ENCODE measurements at places on chromosomes 3 and 15.

GRCh38 chr3:30044515-30044914 lies 561.9 kb upstream of the TGFBR2 start:
- no peak for DNase-seq

DNA sequence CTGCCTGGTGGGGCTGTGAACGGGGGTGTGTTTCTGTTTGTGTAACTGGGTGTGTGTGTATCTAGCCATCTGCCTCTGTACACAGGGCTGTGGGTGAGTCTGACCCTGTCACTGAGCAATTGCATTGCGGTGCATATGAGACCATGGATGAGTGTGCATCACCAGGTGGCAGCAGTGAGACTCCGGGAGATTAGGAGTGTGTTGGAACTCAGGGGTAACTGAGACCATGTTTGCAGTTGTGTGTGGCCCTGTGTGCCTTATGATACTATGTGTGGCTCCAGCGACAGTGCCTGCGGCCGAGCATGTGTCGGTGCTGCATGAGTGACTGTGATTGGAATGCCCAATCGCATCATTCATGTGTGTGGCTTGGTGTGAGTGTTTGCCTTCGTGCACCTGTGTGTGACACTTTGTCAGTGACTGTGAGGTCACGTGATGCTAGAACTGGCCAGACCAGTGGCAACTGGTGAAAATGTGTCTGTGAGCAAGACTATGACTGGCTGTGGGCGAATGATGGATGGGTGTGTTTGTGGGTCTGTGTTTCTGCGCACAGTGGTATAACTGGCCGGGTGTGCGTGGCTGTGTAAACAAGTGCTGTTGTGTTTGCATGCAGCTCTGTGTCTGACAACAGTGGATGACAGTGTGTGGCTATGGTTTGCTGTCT lies 14.0 kb downstream of the VILL start:
- DNase-seq, result peak; percentile 81

DNA sequence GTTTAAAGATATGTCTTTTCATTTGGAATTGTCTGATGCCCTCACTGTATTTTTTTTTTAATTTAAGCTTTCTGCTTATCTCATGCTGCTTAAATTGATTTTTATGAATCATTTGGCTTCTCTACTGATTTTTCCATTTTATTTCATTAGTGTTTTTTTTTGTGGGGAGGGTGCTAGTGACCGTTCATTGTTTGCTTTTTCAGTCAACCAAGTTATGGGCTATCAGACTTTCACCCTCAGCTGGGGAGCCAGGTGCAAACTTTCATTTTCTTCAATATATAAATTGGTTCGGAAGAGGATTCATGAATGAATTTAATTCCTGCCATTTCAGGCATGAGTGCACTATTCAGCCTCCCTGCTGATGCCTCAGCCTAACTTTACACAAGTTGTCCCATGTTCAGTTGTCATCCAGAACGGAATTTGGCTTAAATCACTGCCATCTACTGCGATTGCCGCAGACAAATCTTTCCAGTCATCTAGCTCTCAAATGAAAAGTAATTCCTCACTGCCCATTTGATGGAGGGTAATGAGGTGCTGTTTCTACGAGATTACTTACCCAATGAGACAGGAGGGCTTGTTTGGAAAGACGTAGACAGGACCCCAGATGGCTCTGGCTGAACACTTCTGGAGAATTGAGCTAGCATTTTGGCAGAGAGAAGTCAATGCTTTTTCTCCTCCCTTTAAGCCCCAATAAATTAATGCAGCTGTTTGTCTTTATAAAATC lies 89.9 kb upstream of the RORA start:
- DNase-seq, result no peak

GRCh38 chr3:43723121-43723734 lies 32.5 kb downstream of the ABHD5 start:
- no peak for DNase-seq

- no peak for DNase-seq
Observed at GRCh38 chr3:32326795-32327194, 64.9 kb upstream of the CMTM7 start.

DNA sequence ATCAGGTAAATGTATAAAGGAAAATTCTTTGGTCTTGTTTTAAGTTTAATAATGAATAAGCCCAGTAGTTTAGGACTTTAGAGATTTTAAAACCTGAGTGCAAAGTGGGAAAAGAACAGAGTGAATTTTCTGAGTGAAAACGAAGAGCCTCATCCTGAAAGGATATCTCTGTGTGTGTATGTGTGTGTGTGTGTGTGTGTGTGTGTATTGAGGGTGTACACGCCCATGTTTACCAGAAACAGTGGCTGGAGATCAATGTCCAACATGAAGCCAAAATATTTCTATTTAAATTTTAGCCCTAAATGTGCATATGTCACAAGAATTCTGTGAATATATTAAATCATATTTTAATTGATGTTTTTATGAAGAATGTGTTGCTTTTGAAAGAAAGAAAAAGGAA lies 549.9 kb downstream of the CADM2 start:
- no peak for DNase-seq

- DNase-seq, result no peak
Observed at GRCh38 chr15:80188251-80188650, 35.5 kb downstream of the FAH start.

- no peak for DNase-seq
Observed at GRCh38 chr15:79849789-79850188, 47.0 kb downstream of the MTHFS start.

DNA sequence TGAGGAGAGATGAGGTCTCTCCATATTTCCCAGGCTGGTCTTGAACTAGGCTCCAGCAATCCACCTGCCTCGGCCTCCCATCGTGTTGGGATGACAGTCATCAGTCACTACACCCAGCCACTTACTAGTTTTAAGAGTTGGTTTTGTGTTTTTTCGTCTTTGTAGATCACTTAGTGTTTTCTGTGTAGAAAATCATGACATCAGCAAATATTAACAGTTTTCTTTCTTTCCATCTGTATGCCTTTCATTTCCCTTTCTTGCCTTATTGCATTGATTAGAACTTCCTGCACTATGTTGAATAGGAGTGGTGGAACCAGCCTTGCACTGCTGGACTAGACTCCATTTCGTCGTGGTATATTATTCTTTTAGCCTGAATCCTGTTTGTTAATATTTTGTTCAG lies 415.5 kb downstream of the FHIT start:
- DNase-seq, result no peak

DNA sequence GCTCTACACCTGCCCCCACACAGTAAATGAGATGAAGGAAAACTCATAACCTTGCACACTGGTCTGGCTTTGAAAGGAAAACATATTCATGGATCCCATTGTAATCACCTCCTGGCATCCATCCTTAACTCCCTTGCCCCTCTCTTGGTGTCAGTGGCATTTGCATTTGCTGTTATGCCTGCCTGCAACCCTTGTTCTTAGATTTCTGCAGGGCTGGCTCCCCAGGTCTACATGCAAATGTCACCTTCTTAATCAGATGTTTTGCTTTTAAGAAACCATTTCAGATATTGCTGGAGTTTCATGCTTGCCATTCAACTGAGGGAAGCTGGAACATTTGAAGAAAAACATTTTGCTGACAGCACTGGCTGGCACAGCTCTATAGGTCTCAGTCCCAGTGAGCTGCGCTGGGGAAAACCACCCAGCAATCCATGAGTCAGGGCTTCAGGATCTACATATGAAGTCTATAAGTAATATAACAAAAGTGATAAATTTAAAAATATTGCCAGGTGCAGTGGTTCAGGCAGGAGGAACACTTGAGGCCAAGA lies 19.1 kb downstream of the LRRC2 start:
- no peak for DNase-seq

DNA sequence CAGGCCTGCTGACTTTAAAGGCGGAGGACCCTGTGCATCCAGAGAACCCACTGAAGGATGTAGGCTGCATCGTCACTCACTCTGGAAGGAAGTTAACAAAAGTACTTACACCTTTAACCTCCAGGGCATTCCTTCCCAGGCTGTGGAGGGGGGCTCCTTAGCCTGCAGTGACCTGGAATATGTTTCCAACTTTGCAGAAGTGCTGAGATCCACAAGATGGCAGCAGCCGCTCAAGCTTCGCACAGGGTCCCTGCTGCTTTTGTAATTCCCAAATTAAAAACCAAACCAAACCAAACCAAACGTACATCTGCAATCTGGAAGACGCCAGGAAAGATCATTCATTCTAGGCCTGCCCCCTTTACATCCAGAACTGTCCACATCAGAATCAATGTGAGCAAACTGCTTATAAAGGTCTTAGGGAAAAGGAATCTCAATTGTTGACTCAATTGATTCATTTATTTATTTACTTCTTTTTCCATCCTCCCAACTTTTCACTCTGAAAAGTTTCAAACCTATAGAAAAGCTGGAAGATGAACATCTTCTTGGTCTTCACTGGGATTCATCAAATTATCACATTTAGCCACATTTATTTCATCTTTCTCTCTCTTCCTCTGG lies 70.5 kb upstream of the KLHL25 start:
- no peak for DNase-seq

- no peak for DNase-seq
Observed at GRCh38 chr15:62853841-62854225, 188.7 kb upstream of the TPM1 start.

DNA sequence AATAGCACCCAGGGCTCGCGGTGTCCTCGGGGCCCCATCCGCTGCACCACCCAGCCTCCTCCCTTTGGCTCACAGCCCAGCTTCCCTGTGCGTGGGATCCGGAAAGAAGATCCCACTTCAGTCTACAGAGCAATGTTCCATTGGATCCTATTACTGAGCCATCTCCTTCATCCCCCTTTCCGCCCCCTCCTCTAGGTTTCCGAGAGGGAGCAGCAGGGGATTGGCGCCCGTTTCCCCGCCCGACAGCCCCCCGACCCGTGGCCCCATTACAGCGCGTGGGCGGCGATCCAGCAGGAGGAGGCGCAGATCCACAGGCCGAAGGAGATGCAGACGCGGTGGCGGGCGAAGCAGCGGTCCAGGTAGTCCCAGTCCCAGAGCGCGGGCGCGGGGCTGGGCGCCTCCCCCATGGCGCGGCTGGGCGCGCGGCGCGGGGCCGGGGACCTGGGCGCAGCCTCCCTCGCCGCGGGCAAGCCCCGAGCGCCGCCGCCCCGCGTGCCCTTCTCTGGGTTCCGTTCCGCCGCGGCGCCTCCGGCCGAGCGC lies 340 bp downstream of the TMEM44 start:
- peak; percentile 55 for DNase-seq

GRCh38 chr3:89171687-89172545 lies 64.5 kb downstream of the EPHA3 start:
- no peak for DNase-seq

- peak; percentile 10 for DNase-seq
Observed at GRCh38 chr3:193970773-193971206, 165.2 kb upstream of the HES1 start.

DNA sequence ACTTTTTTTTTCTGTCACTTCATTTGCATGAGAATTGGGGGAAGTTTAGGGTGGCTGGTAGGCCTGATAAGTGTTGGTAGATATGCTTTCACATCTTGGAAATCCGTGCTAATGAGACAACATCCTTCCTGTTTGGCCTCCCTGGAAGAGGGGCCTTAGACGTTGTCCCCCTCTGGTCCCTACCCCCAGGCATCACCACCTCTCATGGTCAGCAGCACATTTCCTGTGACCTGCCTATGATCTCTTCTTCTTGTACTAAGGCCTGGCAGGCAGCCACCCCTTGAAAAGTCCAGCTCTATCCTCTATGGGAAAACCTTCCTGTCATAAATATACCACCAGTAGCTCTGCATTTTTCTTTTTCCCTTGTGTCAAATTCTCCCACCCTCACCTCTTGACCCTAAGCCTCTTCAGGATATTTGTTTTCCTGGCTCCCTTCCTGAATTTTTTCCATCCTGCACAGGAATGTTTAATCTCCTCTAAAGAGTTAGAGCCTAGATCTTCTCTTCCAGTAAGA lies 107.8 kb downstream of the SNRK start:
- no peak for DNase-seq

DNA sequence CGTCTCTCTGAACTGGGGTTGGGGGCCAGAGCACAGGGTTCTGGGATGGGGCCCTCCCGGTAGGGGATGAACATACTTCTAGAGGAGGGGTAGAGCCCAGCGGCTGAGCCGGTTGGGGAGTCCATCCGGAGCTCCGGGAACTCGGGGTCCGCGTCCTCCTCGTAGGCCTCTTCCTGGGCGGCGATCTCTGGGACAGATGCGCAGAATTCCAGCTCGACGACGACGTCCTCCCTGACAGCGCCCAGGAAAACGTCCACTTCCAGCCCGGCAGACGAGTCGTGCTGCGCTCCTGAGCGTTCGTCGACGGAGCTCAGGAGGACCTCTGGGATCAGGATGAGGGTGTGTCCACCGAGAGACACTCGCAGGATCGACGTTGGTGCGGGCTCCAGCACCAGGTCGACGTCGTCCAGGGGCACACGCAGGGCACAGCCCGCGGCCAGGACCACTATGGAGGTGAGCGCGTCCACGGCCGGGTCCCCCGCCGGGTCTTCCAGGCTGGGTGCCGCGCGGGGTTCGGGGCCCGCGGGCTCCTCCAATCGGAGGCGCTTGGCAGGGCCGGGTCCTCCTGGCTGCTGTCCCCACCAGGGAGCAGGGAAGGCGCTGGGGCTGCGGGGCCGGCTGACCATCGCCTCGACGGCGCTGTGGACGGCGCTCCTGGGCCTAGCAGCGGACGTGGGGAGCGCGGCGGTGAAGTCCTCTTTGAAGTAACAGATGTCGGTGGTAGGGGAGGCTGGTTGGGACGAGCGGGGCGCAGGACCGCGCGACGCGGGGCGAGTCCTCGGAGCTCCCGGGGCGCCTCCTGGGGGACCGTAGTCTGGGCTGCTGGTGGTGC lies 474 bp downstream of the PRR23B start:
- no peak for DNase-seq

DNA sequence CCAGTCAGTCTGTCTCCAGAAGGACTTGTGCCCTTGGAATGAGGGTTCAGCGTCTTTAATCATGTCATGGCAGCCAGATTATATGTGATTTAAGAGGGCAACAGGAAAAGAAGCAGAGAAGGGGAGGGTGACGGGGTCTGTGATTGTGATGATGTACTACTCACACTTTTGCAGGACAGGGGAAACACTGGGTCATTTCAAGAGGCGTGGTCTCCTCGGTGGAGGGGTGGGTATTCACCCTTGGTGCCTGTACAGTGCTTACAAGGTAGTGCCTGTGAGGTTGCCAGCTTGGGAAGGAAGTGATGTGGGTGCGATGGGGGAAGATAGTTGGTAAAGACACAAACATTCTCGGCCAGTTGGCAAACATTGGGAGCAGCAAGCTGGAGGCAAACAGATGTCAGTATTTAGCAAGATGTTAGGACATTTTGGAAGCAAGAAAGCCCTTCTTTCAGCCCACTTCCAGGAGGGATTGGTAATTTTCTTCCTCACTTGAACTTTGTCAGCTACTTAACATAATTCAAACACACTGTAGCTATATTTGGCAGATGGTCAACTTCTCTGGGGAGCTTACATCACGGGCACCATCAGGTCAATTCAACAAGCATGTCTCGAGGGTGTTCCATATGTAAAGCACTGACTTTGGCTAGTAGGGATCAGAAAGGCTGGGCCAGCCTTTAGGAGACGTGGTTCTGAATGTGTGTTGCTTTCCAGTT lies 71.4 kb upstream of the ROPN1 start:
- DNase-seq, result no peak

GRCh38 chr15:92656089-92656488 lies 514 bp upstream of the FAM174B start:
- DNase-seq, result no peak

- DNase-seq, result no peak
Observed at GRCh38 chr3:11499144-11499543, 144.6 kb downstream of the VGLL4 start.

GRCh38 chr3:154970797-154971196 lies 109.3 kb upstream of the MME start:
- no peak for DNase-seq
